ENCODE measurements at places on chromosomes 5 and 9.

DNA sequence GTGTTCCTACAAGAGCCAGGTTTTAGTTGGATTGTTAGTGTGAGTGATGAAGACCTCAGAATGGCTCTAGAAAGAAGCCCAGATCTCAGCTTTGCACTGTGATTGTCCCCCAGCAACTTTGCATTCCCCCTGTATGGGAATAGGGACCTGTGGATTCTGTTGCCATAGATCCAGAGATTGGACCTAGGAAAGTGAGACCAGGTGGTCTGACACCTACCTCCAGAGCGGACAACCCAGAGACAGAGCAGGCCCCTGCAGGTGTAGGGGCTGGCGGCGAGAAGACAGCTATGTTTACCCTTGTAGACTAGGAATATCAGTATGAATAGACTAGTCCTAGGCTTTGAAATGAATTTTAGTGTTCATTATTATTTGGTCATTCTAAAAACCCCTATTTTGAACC is 53.6 kb downstream of the IRF1 start:
- DNase-seq, result no peak

- peak; percentile 44 for DNase-seq
These were observed 20.8 kb downstream of the NKD2 start for GRCh38 chr5:1029282-1029944.

DNA sequence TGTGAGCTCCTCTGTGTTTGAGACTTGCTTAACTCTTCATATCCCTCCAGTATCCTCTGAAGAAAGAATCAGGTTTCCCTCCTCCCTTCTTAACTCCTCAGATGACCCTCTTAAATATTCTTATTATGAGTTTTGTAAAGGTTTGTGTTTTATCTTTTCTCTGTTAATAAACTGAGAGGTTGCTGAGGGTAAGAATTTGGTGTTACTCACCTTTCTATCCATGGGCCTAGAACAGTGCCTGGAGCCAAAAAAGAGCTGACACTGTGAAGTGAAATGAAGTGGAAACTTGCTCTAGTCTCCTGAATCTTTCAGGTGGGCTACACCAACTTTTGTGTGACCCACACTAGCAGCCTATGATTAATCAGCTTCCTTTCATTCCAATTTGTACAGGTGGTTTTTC is 208.4 kb downstream of the CSNK1G3 start:
- no peak for DNase-seq

DNA sequence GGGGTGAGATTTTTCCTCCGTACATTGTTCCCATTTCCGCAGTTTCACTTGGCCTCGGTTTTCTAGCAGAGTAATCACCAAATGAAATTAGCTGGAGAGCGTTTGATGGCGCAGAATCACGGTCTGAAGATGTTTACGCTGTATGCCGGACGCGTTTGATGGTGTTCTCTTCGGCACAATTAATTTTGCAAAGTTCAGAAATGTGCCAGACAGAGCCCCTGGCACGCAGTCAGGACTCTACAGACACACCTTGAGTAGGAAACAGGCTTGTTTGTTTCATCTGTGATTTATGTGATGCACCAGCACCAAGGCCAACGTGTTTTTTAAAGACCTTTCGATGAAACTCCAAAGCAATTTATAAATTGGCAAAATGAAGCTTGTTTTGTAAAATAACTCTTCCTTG is 863 bp upstream of the LIFR start:
- DNase-seq, result no peak

DNA sequence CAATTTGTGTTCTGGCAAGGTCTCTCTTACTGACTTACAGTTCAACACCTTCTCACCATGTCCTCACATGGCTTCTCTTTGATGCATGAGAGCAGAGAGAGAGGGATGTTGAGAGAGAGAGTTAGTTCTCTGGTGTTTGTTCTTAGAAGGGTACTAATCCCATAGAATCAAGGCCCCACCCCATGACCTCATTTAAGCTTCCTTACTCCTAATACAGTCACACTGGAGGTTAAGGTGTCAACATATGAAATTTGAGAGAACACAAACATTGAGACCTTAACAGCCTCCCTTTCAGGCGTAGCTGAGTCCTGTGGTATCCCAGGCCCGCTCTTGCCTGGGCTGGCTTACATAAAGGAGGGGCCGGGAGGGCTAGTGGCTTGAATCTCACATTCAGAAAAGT is 10.6 kb upstream of the SEMA6A start:
- DNase-seq, result no peak

GRCh38 chr5:135392256-135392655 is 6.8 kb downstream of the MACROH2A1 start:
- DNase-seq, result no peak

DNA sequence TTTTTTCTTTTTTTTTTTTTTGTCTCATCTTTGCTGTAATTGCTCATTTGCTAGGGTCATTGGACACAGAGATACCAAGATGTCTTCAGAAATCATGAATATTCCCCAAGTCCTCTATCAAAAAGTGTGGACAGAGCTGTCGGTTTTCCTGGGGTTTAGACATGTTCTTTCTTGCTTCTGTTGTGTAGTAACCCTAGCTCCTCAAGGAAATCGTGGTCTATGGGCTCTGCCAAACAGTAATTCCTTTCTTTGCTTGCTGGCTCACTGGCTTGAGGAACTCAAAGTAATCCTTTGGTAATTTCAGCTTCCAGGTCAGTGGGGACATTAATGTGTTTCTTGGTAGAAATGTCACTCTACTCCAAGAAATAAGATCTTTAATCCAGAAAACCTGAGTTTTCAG is 101.7 kb downstream of the TMC1 start:
- DNase-seq, result no peak

DNA sequence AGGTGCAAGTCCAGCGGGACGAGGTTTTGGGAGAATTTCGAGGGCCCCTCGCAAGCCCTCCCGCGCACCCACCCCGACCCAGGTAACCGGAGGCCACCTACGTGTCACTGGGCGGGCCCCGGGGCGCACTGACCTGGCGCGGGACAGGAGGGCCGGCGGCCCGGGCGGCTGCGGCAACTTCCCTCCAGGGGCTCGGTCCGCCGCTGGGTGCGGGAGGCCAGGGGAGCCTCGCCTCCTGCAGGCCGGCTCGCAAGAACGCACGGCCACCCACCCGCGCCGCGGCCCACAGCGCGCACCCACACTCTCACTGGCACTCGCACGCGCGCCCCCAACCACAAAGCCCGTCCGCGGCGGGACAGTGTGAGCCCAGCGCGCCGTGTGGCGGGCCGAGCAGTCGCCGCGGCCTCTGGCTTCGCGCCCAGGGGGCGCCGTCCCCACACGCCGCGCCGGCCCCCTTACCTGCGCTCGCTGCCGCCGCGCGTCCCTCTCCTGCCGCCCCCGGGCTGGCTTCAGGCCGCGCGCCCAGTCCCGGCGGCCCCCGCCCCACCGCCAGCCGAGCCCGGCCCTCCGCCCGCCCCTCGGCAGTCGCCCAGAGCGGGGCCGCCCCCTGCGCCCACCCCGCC is 451 bp downstream of the LPAR1 start:
- peak; percentile 25 for DNase-seq

DNA sequence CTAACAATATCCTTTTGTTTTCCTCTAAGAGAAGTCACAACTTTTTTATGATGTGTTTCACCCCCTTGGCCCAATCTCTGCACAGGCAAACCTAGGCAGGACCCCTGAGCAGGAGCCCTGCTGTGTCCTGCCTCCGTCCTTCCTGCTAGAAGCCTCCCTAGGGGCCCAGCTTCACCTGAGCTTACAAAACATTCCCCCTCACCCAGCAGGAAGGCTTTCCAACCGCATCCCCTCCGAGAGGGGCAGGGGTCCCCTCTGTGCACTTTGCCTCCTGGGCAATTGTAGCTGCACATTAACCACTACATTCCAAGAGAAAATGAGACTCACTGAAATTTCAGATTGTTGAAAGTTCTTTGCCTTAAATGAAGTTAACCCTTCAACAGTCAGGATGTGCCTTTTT is 176.2 kb downstream of the IRX2 start:
- DNase-seq, result no peak

GRCh38 chr5:95773335-95774059 is 42.4 kb downstream of the RHOBTB3 start:
- no peak for DNase-seq

GRCh38 chr5:80704221-80704620 is 49.4 kb upstream of the DHFR start:
- no peak for DNase-seq

DNA sequence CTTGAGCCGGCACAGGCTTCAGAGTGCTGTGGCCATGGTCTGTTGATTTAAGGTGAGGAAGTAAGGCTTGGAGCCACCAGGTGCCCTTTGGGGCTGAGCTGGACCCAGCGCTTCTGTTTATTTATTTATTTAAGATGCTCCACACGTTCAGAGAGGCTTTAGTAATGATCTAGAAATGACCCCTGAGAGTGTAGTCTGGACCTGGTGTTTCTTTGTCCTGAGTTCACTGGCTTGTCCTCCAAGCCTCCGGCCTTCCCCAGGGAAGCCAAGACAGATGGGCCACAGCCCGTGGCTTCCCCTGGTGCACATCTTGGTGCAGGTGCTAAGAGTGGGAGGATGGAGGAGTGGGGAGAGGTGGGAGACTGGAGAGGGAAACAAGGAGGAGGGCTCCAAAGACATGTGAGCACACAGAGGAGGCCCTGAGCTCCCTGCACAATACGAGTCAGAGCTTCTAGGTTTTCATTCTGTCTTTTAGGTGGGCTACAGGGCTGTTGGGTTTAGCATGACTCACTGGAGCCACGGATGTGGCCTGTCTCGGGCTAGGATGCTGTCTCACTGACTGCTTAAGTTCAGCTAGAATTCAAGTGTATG is 56.9 kb downstream of the AHRR start:
- no peak for DNase-seq

GRCh38 chr9:18920141-18921084 is 112.6 kb downstream of the SAXO1 start:
- DNase-seq, result no peak

DNA sequence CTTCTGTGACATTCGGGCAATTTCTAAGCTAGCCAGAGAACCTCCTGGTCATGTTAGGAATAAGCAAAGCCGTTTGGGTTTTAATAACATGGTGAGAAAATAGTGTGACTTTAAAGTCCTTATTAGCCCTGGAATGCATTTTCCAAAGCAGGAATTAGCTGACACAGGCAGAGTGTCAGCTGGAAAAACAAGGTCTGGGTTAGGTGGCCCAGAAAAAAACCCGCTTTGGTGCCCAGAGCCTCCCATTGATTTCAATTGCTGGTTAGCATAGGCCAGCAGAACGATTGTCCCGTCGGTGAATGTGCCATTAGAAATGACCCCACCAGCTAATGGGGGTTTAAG is 62.1 kb upstream of the CPEB4 start:
- no peak for DNase-seq
